ENCODE measurements at places on chromosomes 5 and 9.

GRCh38 chr9:107584944-107585343 lies 95.4 kb upstream of the KLF4 start:
- DNase-seq = no peak

- DNase-seq = no peak
These were observed 12.3 kb downstream of the GLRA1 start for GRCh38 chr5:151912360-151912759.

DNA sequence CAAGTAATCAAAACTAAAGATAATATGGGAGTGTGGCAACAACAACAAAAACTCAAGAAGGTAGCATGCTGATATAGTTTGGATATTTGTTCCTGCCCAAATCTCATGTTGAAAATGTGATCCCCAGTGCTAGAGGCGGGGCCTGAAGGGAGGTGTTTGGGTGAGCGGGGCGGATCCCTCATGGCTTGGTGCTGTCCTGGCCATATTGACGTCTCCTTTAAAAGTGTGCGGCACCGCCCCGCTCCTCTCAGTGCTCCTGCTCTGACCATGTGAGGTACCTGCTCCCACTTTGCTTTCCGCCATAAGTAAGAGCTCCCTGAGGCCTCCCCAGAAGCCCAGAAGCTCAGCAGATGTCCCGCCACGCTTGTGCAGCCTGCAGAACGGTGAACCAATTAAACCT lies 25.6 kb downstream of the MED27 start:
- no peak for DNase-seq

DNA sequence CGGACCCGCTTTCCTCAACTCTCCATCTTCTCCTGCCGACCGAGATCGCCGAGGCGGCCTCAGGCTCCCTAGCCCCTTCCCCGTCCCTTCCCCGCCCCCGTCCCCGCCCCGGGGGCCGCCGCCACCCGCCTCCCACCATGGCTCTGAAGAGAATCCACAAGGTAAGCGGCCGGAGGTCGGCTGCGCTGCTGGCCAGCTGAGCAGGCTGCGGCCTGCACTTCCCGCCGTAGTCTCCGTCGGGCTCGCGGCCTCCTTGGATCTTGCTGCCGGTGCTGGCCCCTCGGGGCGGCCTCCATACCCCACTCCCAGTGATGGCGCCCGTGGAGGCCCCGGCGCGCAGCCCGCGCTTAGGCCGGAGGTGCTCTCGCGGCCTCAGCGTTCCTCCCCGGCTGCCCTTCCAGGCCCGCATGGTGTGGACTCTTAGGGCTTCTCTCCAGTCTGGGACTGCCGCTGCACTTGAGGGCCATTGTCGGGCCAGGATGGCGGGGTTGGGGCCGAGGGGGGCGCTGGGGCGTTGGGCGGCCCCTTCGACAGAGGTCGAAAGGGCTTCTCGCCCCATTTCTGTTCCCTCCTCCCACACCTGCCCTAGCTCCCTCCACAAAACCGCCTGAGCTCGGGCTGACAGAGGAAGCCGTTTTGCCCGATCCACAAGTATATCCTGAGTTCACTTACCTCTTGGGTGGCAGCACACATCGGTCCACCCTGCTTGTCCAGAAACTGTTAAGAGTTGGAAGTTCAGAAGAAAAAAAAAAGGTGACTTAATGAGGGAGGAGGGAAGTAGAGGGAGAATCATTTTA lies 714 bp downstream of the UBE2D2 start:
- DNase-seq = peak; percentile 65

DNA sequence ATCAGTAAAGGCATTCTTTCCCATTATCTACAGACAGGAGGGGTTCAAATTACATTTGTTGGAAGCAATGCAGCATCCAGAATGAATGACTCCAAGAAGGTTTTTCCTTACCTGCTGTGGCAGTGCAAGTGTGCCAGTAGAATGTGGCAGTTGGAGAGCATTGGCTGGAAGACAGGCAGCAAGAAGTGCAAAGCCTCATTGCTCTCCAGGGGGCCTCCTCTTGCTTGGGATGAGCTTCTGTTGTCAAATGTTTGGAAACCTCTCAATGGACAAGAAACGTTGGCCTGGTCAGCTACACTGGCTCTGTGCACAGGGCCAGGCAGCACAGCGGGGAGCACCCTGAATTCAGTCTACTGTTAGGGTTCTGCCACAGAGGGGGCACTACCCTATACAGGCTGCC lies 226.6 kb downstream of the ADCY2 start:
- DNase-seq = no peak

GRCh38 chr9:86662890-86663468 lies 284.3 kb downstream of the GAS1 start:
- no peak for DNase-seq

GRCh38 chr5:54171645-54172384 lies 138.6 kb downstream of the ARL15 start:
- DNase-seq = peak; percentile 17

GRCh38 chr5:121525706-121526105 lies 326.0 kb upstream of the FTMT start:
- no peak for DNase-seq

DNA sequence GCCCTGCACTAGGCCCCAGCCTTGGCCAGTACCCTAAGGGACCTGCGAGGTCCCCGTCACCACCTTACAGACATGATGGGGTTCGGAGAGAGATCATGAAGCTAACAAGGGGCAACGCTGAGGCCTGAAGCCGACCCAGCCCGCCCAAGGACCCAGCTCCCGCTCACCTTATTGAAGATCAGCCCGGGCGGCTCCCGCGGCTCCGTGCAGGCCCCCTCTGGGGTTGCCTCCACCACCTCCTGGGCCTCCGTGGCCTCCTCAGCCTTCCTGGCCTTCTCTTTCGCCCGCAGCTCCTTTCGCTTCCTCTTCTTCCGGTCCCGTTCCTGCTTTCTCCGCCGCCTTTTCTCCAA lies 3.6 kb downstream of the SURF6 start:
- DNase-seq = no peak

DNA sequence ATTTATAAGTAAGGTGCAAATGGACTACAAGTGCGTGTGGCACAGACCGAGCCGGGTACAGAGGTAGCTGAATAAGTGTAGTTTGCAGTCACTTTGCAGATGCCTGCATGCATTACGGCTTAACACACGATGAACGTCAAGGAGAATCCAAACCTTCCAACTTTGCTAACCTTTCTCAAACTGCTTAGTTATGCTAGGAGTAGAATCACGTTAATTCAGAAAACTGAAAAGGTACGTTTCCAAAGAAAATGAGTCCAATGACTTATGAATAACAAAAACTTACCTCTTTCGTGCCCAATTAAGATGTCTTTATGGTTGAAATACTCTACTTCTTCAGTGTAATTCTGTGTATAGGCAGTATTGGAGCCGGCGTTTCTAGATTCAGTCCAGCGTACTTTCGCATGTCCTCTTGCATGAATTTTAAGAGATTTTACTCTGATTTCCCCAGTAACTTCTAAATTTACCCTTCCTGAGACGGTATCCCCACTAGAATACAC lies 539 bp downstream of the ARRDC3 start:
- peak; percentile 67 for DNase-seq

- DNase-seq = no peak
These were observed 75.1 kb upstream of the PCAT7 start for GRCh38 chr9:94479757-94480156.

- DNase-seq = no peak
These were observed 786 bp downstream of the PCDHB5 start for GRCh38 chr5:141135718-141136266.

GRCh38 chr5:113118298-113118697 lies 141.7 kb downstream of the DCP2 start:
- no peak for DNase-seq

GRCh38 chr5:317086-317811 lies 4.3 kb upstream of the AHRR start:
- DNase-seq = peak; percentile 95

DNA sequence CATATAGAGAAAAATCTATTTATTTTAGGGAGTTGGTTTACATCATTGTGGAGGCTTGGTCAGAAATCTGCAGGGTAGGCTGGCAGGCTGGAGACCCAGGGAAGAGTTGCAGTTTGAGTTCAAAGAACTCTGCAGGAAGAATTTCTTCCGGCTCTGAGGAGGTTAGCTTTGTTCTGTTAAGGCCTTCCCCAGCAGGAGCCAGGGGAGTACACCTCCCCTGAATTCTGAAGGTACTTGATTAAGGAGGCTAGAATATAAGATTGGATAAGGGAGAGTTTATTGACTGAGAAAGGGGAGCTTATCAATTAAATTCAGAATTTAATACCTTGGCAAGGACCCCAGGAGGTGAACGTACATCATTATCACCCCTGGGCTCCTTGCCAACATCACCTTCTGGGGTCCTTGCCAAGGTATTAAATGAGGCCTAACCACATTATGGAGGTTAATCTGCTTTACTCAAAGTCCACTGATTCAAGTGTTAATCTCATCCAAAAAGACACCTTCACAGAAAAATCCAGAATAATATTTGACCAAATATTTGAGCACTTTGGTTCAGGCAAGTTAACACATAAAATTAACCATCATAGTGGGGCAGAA lies 351.7 kb downstream of the CWC27 start:
- no peak for DNase-seq

- DNase-seq = peak; percentile 69
These were observed 2.0 kb downstream of the GADD45G start for GRCh38 chr9:89606624-89607311.

GRCh38 chr5:112283943-112284929 lies 134.8 kb downstream of the EPB41L4A start:
- no peak for DNase-seq

DNA sequence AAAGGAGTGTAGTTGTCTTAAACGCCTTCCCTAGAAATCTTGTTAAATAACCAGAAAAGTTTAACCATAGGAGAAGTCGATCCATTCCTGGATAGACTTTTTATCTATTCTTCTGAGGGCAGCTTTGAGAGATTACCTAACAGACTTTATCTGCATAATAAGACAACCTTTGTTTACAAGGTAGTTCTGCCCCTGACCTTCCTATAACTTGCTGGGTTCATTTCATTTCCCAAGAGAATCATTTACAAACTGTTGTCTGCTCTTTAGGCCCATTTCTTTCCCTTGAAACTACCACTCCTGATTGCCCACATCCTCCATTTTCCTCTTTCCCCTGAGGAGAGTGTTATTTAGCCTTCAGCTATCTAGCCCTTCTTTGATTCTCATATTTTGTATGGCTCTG lies 65.9 kb upstream of the VPS13A start:
- no peak for DNase-seq

DNA sequence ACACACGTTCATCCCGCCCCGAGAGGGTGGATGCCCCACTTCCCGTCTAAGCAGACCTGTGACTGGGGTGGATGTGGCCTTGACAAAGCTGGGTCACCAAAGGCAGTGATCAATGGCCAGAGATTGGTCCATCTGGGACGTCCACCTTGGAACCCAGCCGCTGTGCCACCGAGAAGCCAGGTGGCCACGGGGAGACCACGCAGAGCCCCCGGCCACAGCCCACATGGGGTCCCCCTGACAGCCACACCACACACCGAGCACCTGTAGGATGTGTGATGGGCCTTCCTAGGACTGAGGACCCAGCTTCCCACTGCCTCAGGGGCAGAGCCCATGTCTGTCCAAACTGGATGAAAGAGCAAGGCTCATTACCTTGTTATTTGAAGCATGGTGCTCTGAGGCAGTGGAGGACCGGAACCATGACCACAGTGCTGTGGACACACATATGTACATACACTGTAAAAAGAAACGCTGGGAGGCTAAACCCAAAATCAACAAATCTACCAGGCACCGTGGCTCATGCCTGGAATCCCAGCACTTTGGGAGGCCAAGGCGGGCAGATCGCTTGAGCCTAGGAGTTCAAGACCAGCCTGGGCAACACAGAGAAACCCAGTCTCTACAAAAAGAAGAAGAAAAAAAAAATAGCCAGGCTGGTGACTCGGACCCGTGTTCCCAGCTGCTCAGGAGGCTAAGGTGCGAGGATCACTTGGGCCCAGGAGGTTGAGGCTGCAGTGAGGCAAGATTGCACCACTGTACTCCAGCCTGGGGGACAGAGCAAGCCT lies 50.1 kb downstream of the MRPL36 start:
- no peak for DNase-seq

DNA sequence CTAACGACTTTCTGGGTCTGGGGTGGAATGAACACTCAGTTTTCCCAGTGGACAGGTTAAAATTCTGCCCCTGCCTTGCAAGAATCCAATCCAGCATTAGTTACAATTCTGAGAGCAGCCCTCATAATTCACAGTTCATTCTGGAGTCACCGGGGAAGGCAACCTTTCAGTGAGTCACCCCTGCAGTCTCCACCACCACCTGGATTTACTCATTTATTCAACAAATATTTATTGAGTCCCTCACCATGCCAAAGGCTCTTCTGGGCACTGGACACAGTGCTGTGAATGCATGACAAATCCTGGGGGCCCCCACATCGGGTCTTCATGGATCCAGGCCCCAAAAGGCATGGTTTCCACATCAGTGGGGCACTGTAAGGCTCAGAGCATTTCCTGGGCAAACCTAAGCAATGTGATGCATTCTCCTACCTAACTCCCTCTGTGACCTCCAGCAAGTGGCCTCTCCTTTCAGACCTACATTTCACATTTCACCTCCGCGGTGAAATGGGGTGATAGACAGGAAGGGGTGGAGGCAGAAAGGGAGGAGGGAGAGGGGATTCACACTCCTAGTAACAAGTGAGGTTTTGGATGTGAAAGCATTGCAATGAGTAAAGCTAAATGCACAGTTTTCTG lies 6.4 kb upstream of the MSX2 start:
- no peak for DNase-seq

DNA sequence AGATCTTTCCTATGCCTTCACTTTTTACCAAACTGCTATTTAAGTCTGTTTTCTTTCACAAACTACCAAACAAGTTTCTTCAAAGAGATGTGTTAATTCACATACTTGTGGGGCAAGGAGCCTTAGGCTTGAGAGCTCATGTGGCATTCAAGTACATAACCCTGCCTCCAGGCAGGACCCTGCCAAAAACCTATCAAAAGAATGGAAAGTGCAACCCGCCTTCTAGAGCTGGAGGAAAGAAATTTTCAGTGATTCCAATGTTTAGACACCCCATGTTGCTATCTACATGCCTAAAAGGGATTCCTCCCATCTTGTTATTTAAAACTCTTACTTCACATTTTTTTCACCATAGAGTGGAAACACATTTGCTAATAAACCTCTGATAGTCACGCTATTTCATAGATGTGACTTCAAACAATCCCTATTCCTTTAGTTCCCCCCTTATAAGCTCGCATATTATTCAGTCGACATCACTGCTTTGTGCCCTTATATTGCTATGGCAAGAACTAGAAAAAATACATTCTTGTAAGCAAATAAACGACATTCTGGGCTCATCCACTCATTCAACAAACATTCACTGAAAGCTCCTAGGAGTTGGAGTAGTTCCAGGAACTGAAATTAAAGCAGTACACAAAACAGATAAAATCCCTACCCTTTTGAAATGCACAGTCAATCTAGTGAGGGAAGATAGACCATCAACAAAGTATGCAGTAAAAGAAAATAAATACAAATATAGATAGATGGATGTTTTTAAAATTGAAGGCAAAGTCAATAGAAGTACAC lies 518.1 kb downstream of the ELAVL2 start:
- DNase-seq = no peak

DNA sequence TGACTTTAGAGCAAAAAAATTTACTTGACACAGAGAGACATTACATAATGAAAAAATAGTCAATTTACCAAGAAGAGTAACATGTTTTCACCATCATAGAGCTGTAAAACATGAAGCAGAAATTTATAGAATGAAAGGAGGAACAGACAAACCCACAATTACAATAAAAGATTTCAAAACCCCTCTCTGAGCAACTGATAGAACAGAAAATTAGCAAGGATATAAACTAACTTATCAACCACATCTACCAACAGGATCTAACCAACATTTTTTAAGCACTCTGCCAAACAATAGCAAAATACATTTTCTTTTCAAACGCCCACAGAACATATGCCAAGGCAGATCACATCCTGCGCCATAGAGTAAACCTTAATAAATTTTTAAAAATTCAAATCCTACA lies 17.9 kb downstream of the SLCO4C1 start:
- peak; percentile 69 for DNase-seq

GRCh38 chr9:12681620-12682019 lies 11.6 kb upstream of the TYRP1 start:
- DNase-seq = no peak
